Epithelial cell of prostate (primary cell): ENCODE measurements at places on chromosomes 5 and 9.

- DNase-seq, result no peak
Measured at GRCh38 chr5:171848486-171848885, 62.9 kb downstream of the SMIM23 start.

- DNase-seq, result no peak
Measured at GRCh38 chr5:141910271-141910673, 13.4 kb upstream of the DELE1 start.

- no peak for DNase-seq
Measured at GRCh38 chr9:5440426-5440825, 2.7 kb upstream of the PLGRKT start.

DNA sequence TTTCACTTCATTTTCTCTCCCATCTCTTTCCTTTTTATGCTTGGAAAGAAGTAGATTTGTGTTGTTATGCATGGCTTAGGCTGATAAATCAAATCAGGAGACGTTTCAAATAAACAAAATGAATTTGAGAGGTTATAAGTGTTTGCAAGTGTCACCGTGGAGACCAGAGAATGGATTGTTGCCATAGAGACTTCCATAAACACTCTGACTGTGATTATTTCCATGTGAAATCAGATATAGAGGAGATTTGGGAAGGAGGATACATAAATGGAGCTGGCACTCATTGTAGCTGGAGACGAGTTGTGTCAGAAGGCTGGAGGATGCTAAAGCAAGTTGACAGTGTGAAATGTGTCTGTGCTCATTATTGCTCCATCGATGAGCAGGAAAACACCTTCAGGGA is 84.2 kb upstream of the PCSK1 start:
- no peak for DNase-seq

DNA sequence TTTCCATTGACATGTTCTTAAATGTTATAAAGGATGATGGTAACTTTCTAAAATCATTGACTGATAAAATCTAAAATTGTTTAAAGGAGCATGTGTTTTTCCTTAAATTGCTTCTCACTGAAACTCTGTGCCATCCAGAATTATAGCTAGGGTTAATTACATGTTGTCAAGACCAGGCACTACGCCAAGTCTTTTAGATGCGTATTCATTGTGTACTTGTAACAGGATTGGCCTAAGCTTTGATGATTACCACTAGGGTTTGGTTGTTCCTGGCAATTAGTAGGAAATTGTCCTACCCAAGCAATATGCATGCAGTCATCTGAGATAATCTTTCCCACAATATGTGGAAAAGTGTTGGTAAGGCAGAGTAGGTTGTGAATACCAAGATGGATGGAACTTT is 43.8 kb downstream of the PRKACG start:
- no peak for DNase-seq

DNA sequence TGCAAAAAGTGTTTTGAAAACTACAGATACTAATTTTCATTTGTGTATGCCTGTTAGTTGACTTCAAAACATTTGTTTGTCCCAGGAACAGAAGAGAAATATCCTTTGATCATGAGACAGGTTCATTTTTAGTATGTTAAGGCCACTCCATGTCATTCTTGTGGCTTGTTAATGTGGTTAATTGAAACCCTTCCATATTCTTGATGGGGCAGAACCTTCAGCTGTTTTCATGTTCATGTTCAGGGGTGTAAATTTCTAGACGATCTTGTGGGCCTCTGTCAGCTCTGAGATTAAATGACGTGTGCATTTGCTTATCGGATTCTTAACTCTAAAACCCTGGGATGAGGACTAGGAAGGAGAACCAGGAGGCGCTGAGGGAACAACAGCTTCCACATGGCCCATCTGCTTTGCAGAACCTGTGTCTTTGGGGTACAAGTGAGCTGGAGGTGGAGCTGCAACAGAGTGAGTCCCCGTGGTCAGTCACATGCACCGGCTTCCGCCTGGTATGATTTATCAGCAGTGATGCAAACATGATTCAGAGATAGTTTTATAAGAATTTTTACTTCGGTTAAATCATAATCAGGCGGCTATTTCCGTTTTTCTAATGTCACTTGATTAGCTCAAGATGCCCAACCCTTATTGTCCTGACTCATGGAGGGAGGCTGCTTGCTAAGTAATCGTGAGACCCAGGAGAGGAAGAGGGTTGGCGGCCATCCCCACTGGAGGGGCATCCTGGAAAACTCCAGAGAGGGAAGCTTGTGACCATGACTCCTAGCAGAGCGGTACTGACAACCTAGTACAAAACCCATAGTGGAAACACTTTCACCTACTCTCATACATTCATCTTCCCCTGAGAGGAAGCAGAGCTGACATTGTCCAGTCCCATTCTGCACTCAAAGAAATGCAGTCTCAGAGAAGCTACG is 138.4 kb downstream of the C9orf152 start:
- DNase-seq, result no peak

- DNase-seq, result no peak
Measured at GRCh38 chr9:36961051-36961450, 73.0 kb downstream of the PAX5 start.

DNA sequence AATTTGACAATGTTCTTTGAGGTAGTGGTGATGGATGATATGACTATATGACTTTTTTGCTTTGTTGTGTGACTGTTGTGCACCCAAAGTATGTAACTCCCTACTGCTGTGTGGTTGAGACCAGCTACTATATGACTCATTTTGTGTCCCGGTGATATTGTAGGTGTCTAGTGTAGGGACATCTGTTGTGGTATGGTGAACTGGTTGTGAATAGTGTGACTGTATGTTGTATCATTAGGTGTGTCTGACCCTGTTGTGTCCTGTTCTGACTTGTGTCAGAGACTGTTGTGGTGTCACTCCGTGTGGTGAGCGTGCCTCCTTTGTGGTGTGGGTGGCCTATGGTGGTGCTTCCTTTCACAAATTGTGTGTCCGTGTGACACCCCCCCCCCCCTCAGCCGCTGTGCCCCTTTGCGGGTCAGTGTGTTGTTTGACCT is 11.2 kb upstream of the CXXC5 start:
- no peak for DNase-seq

- no peak for DNase-seq
Measured at GRCh38 chr5:88236866-88237642, 31.6 kb downstream of the TMEM161B start.

DNA sequence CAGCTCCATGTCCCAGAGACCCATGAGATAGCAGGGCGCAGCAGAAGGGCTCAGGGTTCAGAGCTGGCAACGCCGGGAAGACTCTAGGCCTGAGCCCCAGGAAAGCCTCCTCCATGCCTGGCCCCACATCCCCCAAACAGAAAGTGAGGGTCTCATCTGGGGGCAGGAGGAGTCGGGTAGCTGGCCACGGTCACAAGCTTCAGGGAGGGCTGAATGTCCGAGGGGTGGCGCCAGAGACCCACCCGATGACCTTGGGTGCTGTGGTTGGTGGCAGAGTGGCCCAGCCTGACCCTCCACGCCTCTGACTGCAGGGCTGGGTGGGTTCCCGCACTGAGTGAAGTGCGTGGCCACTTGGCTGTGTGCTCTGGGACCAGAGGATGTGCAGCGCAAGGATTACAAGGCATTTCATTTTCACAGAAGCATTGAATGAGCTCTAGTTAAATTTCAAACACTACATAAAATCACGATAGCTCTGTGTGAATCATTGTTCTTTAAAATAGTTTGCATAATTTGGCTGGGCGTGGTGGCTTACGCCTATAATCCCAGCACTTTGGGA is 3.0 kb downstream of the C8G start:
- no peak for DNase-seq

DNA sequence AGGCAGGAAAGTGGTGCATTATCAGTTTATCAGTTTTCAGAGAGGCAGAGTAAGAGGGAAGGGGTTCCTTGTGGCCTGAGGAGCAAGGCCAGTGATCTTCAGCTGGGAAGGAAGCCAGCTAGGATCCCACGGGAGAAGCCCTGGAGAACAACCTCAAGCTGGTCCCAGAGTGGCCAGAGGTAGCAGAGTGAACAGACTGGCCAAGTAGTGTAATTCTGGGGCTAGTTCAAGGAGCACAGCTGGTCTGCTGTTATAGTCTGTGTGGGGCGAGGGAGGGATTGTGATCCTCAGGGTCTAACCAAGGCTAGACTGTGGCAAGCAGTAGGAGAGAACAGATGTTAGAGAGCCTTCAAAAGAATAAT is 164.6 kb downstream of the CARTPT start:
- DNase-seq, result no peak

- no peak for DNase-seq
Measured at GRCh38 chr5:138936225-138936967, 61.3 kb upstream of the LRRTM2 start.

- DNase-seq, result no peak
Measured at GRCh38 chr5:58969795-58970194, 386.9 kb downstream of the RAB3C start.

GRCh38 chr5:123088031-123088805 is 823 bp upstream of the PRDM6 start:
- no peak for DNase-seq

GRCh38 chr9:107405511-107405910 is 84.1 kb downstream of the KLF4 start:
- no peak for DNase-seq

- no peak for DNase-seq
Measured at GRCh38 chr9:2242831-2243330, 227.7 kb downstream of the SMARCA2 start.

GRCh38 chr9:70477907-70478480 is 63.5 kb upstream of the KLF9 start:
- DNase-seq, result no peak

GRCh38 chr9:14307989-14308852 is 5.7 kb downstream of the NFIB start:
- DNase-seq, result no peak

- DNase-seq, result no peak
Measured at GRCh38 chr5:160359816-160360215, 10.6 kb downstream of the C1QTNF2 start.

- no peak for DNase-seq
Measured at GRCh38 chr9:4235420-4235819, 64.4 kb downstream of the GLIS3 start.

- no peak for DNase-seq
Measured at GRCh38 chr5:11596185-11596584, 308.1 kb downstream of the CTNND2 start.

- DNase-seq, result no peak
Measured at GRCh38 chr5:95261437-95262175, 23.3 kb downstream of the MCTP1 start.

DNA sequence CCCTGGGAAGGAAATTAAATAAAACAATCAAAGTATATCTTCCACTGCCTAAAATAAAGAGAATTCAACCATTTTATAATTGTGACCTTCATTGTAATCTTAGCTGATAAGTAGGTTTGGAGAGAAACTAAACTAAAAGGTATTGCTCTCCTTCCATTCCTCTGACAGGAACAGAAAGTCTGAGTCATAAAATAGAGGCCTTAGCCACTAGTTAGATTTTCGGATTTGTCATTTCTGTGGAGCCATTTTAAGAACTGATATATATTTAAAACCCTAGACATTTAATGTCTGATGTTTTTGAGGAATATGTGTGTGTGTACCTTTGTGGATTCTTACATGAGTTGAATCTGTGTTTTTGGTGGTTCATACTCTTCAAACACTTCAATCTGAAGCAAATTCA is 11.8 kb upstream of the TMC1 start:
- no peak for DNase-seq

- no peak for DNase-seq
Measured at GRCh38 chr9:37221489-37222106, 101.2 kb downstream of the ZCCHC7 start.

- no peak for DNase-seq
Measured at GRCh38 chr5:168860503-168860902, 281.3 kb upstream of the PANK3 start.

- DNase-seq, result no peak
Measured at GRCh38 chr9:37656936-37657335, 6.2 kb downstream of the FRMPD1 start.

DNA sequence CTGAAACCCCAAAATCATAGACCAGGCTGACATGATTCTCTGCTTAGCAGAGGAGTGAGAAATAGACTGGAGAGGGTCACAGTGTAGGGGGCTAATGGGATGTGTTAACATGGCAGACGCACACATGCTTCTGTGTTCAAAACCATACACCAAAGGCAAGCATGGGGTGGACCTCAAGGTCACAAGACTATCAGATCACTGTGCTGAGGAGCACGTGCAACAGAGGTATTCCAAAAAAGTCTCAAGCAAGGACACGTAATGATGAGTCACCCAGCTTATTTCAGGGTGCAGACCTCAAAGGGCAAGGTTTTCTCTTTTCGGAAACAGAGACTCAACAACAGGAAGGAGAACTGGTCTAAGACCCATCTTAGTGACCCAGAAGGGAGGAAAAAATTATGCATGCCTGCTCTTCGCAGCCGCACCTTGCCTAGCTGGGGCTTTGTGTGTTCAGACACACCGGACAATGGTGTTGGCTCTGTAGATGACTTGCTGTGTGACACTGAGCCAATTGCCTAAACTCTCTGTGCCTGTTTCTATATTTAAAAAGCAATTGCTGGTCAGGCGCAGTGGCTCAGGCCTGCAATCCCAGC is 20.3 kb downstream of the WHRN start:
- DNase-seq, result peak; percentile 50

- DNase-seq, result no peak
Measured at GRCh38 chr9:33307067-33307466, 16.8 kb downstream of the NFX1 start.

DNA sequence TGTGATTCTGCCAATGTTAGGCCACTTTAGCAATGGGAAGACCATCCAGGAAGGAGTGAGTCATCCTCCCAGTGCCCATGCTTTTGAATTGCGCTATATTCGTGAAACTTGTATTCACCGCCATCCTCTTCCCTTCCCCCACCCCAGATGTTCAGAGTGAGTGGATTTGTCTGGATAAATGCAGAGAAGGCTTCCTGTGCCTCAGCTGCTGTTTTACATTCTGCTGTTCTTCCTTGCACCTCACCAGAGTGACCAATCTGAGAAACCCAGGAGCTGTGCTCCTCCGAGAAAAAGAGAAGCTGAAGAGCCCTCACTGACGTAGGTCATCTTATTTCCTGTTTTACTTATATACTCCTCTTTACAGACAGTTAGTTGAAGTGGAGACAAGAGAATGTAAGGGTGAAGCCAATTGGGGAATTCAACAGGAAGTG is 24.6 kb upstream of the SVEP1 start:
- no peak for DNase-seq

DNA sequence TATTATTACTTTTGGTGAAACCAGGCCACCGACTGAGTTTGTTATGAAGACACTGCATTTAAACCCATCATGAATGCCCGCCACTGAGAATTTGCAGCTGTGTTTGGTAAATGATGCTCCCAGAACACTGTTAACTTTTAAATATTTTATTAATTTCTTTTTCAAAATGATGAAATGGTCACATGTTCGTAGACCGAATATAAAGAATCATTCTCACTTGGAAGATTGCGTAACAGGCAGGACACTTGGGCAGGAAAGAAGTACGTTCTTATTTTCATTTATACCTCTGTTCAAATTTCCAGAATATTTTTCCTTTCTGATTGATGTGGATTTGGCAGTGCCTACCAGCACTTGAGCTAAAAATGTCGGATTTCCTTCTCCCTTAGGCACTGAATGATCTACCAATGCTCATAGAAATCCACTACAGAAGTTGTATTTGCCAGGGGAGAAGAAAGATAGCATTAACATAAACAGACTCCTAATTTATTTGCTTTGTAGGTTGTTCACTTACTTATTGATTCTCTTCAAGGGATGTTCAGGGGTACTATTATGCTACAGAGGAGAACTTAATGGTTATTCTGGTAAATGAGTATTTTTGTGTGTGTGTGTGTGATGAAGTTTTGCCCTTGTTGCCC is 13.8 kb downstream of the CYFIP2 start:
- DNase-seq, result no peak
